ENCODE measurements at places on chromosomes 6 and 20.
A peak's percentile ranks its signal among the peaks of the same experiment; 100 is the strongest.

DNA sequence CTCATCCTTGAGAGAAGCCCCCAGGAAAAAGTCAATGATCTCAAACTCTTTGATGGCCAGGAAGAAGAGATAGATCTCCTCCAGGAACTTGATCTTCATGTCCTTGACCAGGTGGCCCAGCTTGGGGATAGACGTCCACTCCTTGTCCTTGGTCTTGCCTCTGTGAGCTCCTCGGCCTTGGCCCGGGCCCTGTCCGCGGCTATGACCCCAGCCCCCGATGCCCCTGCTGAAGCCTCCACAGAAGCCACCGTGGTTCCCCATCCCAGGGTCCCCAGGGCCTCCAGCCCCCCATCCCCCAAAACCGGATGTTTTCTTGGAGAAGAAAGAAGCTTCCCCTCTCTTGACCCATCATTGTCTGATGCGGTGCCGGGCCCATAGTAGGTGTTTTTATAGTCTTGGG is 195.1 kb downstream of the ZMYND8 start:
- no peak for DNase-seq

DNA sequence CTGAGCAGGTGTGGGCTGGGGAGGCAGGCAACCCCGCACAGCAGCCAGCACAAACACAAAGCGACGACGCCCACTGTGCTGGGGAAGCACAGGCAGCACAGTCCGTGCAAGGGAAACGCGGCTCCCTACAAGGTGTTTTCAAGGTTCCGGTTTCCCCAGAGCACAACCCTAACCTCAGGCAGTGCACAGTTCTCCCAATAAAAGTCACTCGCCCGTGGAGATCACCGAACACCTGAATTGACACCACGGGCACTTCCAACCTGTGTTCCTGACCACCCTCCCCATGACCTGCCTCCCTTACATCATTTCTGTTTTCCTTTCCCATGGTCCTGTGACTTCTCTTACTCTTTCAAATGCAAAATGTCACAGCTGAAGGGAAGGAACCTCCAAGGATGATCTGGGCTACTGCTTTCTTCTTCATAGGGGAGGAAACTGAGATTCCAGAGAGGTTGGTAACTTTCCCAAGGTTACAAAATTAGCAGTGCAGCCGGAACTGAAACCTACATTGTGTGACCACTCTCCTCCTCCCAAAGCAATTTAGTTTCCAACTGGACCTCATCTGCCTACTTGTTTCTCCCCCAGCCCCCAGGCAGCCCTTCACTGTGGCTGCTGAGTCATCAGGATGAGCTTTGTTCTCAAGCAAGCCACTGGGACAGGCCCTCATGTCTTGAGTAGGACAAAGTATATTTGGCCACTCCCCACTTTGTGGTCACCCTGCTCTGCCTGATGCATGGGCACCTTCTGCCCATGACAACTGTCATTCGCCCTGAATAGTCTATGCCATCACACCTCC is 125.3 kb downstream of the ATXN1 start:
- DNase-seq = peak; percentile 19

DNA sequence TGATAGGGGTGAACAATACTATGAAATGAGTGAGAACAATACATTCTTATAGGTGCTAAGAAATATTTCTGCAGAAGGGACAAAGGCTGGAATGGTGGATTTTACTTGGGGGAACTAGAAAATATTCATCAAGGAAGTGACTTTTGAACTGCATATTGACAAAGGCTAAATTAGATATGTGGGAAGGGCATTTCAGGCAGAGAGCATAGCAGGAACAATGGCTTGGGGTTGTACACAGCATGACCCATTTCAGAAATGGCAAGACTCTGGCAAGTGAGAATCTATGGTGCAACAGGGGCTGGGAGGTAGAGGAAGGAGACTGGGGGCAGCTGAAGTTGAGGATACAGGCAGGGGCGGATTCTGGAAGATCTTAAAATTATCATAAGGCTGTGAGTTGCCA is 46.7 kb upstream of the KIF16B start:
- DNase-seq = no peak

- DNase-seq = no peak
Observed at GRCh38 chr6:2893281-2893680, 9.8 kb downstream of the SERPINB9 start.

GRCh38 chr6:130913120-130913519 is 85.9 kb downstream of the SMLR1 start:
- DNase-seq = peak; percentile 40

GRCh38 chr6:79874531-79875134 is 72.7 kb downstream of the ELOVL4 start:
- DNase-seq = no peak

- DNase-seq = no peak
Observed at GRCh38 chr6:100171533-100172321, 177.7 kb upstream of the MCHR2 start.

GRCh38 chr20:17699931-17700351 is at the start of gene BANF2:
TSS of gene BANF2 (plus strand) at chr20:17699966. CDS start at chr20:17725026, 25,060 bp downstream.
- DNase-seq = no peak

GRCh38 chr6:83464381-83465140 is 33.7 kb upstream of the ME1 start:
- no peak for DNase-seq

- no peak for DNase-seq
Observed at GRCh38 chr20:41044409-41045062, 15.9 kb downstream of the TOP1 start.

GRCh38 chr6:136723780-136724179 is 68.5 kb downstream of the MAP3K5 start:
- DNase-seq = peak; percentile 36

- DNase-seq = no peak
Observed at GRCh38 chr6:27811451-27811772, 100.8 kb downstream of the OR2B2 start.

DNA sequence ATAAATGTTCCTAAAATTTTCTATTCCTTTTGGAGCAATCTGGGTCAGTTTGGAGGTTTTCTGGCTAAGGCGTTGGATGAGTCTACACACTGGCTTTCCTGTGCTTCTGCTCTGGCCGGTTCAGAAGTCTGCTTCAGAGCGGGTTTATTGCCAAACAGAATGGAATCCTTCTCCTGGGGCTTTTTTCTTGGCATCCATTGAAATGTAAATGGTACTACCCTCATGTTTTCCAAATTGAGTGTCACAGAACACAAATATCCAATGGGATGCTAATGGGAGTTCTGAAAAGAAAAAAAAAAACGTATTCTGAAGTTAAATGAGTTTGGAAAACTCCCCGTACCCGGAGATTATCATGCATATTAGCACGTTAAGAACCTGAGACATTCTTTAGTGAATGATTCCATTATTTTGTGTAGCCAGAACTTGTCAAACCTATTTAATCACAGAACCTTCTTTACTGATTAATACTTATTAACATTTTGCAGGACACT is 930.3 kb downstream of the QKI start:
- no peak for DNase-seq

DNA sequence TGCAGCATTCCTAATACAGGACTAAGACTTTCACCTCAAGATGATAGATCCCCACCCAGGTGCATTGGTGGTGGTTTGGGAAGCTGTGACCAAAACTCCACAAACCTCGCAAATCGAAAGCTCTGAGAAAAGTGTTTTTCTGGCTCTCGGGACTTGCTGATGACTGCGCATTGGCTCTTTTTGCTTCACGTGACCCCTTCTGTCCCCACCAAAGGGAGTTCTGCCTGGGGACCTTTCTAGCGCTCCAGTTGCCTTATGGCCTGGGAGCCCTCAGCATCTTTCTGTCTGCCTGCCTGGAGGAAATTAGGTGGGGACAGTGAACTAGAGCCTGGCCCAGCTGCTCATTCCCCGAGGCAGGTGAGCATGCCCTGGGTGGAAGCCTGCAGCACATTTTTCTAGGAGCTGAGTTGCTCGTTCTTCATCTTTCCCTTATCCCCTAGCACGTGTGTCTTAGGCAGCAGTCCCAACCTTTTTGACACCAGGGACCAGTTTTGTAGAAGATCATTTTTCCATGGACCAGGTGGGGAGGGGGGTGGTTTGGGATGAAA is 90.2 kb downstream of the TXNDC5 start:
- no peak for DNase-seq

- DNase-seq = no peak
Observed at GRCh38 chr20:47063407-47063806, 168.8 kb downstream of the EYA2 start.

GRCh38 chr20:32338665-32339064 is 19.5 kb upstream of the ASXL1 start:
- no peak for DNase-seq

DNA sequence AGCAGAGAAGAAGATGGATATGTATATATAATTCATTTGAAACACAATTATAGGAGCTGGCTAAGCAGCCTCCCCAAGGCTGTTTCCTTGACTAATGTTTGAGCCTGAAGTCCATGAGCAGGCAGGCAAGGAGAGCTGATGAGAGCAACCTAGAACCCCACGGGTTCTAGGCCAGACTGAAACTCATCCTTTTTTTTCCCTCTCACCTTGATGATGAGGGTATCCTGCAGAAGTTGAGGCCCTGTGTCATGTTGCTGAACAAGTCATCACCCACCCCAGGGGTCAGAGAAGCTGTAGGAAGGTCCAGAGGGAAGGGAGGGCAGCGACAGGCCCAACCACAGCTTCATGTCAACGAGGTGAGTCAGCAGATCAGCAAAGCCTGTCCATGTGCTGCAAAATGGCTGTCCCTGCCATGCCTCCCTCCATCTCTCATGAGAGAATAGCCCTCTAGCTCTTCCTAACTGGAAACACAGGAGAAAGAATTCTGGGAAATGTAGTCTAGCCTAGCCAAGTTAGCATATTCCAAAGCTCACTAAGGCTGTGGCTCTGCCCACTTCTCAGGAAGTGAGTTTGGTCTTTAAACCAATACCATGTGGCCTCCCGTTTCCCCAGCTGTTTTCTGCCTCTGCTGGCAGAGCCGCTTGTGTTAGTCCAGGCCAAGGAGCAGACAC is 91.3 kb upstream of the DTNBP1 start:
- no peak for DNase-seq

DNA sequence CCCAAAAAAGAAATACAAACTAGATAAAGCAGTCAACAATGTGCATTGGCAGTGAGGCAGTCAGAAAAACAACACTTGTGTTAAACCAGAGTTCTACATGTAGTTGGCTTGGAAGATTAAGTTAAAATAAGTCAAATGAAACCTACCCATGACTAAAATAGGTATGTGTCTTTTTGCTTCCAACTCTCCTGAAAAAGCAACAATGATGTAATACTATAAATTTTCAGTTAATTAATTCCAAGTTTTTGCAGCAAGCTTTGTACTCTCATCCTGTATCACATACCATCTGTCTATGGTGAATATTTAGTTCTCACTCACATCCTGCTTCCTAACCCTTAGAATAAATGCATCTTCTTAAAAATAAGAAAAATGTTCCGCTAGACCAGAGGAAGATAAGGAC is 261.5 kb downstream of the KIF16B start:
- no peak for DNase-seq

- no peak for DNase-seq
Observed at GRCh38 chr20:18615020-18615650, 27.3 kb downstream of the DTD1 start.

DNA sequence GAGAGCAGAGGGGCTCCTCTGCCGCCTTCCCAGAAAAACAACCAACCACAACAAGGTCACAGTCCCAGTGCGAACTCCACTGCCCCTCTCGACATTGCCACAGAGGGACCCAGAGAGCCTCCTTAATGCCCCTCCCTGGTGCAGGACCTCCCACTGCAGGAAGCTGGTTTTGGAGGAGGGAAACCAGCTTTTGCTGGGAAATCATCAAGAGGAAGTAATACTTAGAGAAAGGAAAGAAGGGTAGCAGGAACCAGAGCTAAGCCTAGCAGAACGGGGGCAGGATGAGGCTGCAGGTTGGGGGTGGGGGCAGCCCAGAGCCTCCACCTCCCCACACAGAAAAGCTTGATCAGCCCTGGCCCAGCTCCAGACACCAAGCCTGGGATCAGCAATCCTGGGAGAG is 37.7 kb upstream of the SIRPA start:
- DNase-seq = no peak

- no peak for DNase-seq
Observed at GRCh38 chr6:109762769-109763441, 71.8 kb downstream of the FIG4 start.

GRCh38 chr20:2899243-2899642 is 26.0 kb downstream of the PTPRA start:
- DNase-seq = peak; percentile 36

DNA sequence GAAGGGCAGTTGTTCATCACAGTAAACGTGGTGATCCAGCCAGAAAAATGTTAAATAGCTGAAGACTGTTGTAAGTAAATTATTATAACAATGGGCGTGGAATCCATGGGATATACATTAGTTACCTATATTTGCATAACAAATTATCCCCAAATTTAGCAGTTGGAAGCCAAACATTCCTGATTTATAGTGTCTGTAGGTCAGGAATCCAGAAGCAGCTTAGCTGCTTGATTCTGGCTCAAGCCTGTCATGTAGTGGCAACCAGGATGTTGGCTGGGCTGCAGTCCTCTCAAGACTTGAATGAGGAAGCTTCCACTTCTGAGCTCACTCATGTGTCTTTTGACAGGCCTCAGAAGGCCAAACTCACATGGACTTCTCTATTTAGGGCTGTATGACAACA is 6.9 kb upstream of the ADGRB3 start:
- DNase-seq = no peak

- no peak for DNase-seq
Observed at GRCh38 chr20:48771542-48771941, 56.3 kb downstream of the PREX1 start.

GRCh38 chr6:145489583-145489982 is 245.7 kb downstream of the EPM2A start:
- no peak for DNase-seq

DNA sequence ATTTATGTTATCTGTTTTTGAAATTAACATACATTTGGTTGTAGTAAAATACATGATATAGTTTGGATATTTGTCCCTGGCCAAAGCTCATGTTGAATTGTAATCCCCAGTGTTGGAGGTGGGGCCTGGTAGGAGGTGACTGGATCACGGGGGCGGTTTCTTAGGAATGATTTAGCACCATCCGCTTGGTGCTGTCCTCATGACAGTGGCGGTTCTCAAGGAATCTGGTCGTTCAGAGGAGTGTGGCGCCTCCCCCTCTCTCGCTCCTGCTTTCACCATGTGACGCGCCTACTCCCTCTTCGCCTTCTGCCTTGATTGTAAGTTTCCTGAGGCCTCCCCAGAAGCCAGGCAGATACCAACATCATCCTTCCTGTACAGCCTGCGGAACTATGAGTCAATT is 29.0 kb downstream of the CTCFL start:
- no peak for DNase-seq

DNA sequence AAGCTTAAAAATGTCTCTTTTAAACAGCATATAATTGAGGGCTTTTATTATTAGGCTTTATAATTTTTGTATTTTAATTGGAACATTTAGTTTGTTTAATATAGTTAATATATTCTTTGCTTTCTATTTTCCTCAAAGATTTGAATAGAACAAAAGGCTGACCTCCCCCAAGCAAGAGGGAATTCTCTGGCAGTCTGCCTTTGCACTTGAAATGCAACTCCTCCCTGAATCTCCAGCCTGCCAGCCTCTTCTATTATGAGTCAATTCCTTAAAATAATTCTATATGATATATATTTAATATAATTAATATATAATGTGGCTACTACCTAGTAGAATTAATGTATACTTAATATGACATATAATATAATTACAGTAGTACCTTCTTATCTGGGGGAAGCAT is 69.2 kb downstream of the PTPRA start:
- DNase-seq = no peak

- DNase-seq = no peak
Observed at GRCh38 chr6:70216767-70217166, 86.1 kb downstream of the COL9A1 start.

All from stimulated activated CD4-positive, alpha-beta T cell treated with anti-CD3 and anti-CD28 coated beads, Interleukin-15, amount 100 ng/mL, for 24 hours (primary cell).